ENCODE measurements at places on chromosomes 16 and 17.

GRCh38 chr17:78873519-78874340, 29.3 kb downstream of the CEP295NL start:
- DNase-seq, result no peak

DNA sequence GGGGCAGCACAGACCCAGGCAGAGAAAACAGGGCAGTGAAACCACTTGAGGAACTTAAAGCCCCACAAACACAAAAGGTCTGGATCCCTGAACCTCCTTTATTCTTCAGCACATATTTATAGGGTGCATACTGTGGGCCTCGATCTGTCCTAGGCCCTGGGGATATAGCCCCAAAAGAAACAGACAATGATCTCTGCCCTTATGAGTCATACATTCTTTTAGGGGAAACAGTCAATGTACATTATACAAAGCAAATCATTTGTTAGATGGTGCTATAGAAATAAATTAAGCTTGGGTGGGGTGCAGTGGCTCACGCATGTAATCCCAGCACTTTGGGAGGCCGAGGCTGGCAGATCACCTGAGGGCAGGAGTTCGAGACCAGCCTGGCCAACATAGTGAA, 10.0 kb upstream of the HES7 start:
- no peak for DNase-seq

GRCh38 chr16:14372471-14372870, 257.6 kb downstream of the PARN start:
- DNase-seq, result no peak

GRCh38 chr17:12180644-12181261, 160.1 kb downstream of the MAP2K4 start:
- DNase-seq, result peak; percentile 23

DNA sequence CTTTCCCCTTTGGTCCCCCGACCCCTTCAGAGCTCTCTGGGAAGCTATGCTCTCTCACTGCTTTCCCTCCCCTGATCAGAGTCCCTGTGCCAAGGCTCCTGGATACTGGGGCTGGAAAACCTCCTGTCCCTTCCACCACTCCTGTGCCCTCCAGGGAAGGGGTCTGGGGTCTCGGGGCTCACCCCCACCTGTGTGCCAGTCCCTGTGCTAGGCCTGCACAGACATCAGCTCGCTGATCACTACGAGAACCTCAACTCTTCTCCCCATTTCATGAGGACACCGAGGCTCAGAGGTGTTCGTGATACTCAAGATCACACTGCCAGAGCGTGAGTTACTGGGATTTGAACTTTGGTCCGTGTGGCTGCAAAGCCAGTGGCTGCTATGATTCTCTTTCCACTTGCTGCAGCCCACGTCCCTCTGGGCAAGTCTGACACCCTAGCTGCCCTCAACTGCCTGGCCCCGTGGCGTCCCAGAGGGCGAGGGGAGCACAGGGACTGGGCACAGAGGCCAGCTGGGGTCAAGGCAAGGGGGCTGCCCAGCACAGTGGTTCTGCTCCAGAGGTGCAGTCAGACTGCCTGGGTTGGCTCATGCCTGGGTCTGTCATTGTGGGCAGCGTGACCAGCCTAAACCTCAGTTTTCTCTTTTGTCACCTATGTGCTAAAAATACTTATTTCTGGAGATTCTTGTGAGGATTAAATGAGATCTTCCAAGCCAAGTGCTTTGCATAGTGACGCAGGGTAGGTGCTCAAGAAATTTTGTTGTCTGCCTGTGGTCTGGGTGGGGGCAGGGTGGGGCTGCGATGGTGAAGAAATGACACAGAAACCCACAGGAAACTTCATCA, 43.8 kb upstream of the TOB1 start:
- DNase-seq, result no peak

GRCh38 chr16:87053016-87053982, 263.9 kb downstream of the C16orf95 start:
- DNase-seq, result no peak

- no peak for DNase-seq
Measured at GRCh38 chr17:66416207-66416940, 114.0 kb downstream of the PRKCA start.

- peak; percentile 37 for DNase-seq
Measured at GRCh38 chr16:30183233-30184095, at the start of gene CORO1A. TSS of gene CORO1A (plus strand) at chr16:30183602. CDS start at chr16:30185210, 1,608 bp downstream.

DNA sequence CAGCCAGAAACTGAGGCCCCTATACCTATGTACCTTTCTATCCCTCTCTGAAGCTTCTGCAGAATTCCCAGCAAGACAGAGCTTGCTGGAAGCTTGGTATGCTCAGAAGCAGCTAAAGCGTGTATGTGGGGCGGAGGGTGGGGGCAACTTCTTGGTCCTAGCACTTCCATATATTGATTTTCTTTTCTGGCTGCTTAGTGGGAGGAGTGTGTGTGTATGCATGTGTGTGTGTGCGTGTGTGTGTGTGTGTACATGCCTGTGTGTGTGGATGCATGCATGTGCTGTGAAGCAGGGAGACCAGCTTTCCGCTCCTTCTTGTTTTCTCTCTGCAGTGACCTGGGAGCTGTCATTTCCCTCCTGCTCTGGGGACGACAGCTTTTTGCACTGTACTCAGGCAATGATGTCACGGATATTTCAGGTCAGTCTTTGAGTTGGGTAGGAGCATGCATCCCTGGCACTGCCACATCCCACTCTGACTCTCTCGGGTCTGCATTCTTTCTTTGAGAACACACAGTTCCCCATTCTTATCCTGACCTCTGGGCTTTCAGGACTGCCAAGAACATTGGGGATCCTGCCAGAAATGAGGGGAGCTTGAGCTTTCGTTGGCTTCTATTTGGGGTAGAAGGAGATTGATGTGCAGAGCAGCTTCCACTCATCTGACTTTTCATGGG, 10.7 kb downstream of the HPR start:
- no peak for DNase-seq

GRCh38 chr16:28883221-28883996, 5.1 kb downstream of the ATP2A1 start:
- DNase-seq, result no peak

DNA sequence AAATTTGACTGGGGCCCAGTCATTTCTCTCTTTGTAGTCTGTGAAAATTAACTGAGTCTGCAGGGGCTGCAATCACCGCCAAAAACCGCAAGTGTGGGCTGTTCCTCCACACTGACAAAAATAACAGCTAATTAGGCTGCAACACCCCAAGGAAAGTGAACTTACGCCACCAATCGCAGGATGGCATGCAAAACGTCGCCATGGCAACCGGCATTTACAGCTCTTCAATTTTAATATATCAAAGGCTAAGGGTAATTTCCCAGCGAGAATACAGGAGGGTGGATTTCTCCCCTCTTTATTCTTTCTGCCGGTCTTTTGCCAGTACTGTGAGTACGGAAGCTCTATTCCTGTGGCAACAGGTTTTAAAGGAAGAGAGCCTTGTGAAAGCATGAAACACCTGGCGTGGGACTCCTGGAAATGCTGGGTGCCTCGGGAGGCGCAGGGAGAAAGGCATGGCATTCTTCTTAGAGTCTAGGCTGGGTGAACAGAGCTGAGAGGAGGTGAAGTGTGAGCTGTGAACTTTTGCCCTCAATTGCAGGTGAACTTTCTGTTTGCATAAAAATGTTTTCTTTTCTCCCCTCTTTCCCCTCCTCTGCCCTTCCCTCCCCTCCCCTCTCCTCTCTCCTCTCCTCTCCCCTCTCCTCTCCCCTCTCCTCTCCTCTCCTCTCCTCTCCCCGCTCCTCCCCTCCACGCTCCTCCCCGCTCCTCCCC, 399.7 kb downstream of the XYLT1 start:
- no peak for DNase-seq

DNA sequence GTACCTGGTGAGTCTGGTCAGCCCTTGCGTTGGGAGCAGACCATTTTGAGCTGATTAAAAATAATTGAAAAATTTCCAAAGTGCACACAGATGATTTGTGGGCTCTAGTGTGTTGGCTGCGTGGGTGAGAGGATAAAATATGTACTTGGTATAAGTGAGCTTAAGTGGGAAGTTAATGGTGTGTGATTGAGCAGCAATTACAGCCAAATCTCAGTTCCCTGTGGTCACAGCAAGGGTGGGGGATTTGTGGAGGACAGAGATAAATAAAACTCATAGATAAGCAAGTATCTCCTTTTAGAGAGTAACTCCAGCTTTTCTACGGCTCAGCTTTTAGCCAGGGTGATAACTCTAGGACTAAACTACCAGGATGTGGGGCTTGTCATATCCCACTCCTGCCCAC, 390.4 kb downstream of the UTP18 start:
- no peak for DNase-seq

Data from fibroblast of skin of left quadriceps (primary cell).